ENCODE measurements at places on chromosomes 6 and 20.

DNA sequence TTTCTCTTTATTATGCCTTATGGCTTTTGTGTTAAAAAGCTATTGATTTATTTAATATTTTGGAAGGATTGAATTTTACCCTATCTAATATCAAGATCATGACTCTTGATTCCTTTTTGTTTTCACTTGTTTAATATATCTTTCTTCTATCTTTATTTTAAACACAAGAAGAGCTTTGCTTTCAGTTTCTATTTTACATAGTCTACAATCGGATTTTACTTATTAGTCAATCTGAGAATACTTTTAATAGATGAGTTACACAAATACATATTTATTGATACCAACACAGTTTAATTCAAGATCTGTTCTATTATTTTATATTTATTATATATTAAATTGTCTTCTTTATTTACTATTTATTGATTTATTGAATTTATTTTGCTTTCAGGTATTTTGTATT is 218.8 kb downstream of the ESR1 start:
- DNase-seq: no peak

DNA sequence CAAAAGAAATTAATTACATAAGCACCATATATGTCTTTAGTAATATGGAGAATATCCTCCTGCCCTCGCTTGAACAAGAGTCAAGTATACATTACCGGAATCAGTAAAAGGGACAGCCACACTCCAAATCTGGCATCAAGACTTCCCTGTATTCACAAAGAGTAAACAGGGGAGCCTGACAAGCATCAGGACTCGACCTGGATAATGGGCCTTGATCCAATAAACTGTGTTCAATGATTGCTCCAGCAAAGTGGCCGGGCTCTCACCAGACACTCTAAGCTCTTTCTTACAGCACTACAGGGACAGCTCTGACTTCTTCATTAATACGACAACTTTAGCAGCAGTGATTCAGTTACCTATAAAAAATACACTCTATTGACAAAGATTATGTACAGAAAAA is 307.9 kb upstream of the POU3F2 start:
- DNase-seq: no peak

GRCh38 chr6:146433881-146434731 is 109.5 kb upstream of the RAB32 start:
- no peak for DNase-seq

DNA sequence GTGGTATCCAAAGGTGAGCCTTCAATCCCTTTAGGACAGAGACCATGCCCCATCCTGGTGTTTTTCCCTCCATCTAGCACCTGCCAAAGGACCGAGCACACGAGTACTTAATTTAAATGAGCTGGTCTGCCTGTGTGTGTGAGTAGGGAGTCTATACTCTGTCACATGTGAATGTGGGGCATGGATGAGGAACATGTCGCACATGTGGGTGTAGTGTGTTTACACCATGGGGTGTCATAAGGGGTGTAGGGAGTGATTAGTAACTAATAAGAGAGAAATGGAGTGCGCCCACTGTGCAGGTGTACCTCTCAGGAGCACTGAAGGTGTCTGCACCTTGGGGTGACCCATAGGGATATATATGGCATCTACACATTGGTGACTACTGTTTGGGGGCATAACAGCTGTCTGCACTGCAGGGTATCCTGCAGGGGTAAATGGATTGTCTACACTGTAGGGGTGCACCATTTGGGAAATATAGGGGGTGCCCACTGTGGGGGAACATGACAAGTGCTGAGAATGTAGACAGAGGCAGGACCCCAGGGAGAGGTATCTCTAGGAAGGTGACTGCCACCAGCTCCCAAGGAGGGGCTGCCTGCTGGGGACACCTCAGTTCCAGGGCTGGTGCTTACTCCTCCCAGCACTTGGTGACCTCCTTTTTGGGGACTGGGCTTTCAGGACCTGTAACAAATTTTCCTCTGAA is 53.5 kb downstream of the EBF4 start:
- no peak for DNase-seq

DNA sequence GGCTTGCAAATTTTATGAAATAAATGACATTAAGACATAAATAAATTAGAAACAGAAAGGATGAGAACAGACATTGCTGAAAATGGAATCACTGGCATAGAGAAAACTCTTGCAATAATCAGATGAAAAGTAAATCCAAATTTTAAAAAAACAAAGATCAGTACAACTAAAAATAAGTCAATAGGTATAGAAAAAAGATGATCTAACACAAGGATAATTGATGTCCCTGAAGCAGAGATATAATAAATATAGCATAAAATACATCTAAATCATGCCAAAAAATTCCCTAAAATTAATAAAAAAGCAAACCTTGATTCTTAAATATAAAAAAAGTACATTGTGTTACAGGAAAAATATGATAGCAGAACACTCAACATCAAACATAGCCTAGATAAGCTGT is 379.6 kb downstream of the SYNE1 start:
- no peak for DNase-seq

- no peak for DNase-seq
Observed at GRCh38 chr6:122289762-122290539, 109.5 kb upstream of the HSF2 start.

All from T-cell (primary cell).